Activated CD8-positive, alpha-beta memory T cell treated with anti-CD3 and anti-CD28 coated beads for 4 hours (primary cell): ENCODE measurements at places on chromosomes 11 and 22.

DNA sequence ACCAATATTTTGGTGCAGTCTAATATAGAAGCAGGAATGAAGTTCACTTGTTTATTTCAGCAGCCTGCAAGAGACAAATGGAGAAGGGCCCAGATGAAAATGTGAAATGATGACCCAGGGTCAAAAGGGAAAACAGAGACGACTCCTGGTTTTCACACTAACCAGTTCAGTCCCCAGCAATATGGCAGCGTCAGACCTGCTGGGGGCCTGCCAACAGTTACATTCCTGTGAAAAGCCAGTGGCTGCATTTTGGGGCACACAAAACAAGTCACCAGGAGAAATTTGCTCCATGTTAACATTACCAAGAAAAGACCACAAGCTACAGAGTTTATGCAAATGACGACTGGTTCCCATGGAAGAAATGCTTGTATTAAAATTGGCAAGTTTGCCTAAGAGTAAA is 80.2 kb downstream of the CCDC34 start:
- DNase-seq, result no peak

- DNase-seq, result no peak
Observed at GRCh38 chr22:23305922-23306374, 125.6 kb downstream of the BCR start.

- DNase-seq, result no peak
Observed at GRCh38 chr11:68441466-68442230, 18.9 kb upstream of the PPP6R3 start.

DNA sequence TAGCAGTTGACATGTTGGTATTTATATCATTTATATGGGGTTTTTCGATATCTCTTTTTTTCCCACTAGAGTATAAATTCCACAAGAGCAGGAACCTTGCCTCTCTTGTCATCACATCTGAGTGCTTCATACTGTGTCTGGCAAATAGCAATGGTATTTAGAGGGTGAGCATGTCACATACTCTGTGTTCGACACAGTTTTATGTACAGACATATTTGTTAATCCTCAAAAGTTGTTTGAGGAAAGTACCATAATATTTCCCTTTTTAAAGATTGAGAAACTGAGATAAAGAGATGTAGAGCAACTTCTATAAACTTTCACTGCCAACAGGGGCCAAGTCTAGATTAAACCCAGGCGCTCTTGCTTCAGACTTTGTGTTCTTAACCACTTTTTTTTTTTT is 324.6 kb upstream of the PDGFD start:
- no peak for DNase-seq

- no peak for DNase-seq
Observed at GRCh38 chr22:27715106-27715505, 86.5 kb downstream of the MN1 start.

GRCh38 chr11:119342362-119343130 is 1.9 kb upstream of the C1QTNF5 start:
- DNase-seq, result no peak

DNA sequence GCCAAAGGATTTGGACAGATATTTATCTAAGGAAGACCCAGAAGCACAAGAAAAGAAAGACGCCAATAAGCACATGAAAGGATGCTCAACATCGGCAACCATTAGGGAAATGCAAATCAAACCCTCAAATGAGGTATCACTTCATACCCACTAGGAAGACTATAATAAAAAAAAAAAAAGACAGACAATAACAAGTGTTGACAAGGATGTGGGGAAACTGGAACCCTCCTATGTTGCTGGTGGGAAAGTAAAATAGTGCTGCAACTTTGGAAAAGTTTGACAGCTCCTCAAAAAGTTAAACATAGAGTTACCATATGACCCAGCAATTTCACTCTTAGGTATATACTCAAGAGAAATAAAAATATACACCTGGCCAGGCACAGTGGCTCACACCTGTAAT is 47.0 kb downstream of the MICAL3 start:
- no peak for DNase-seq

GRCh38 chr22:25219211-25219689 is at the start of gene CRYBB2:
TSS of gene CRYBB2 (plus strand) at chr22:25219639. CDS start at chr22:25221430, 1,791 bp downstream.
- DNase-seq, result no peak

DNA sequence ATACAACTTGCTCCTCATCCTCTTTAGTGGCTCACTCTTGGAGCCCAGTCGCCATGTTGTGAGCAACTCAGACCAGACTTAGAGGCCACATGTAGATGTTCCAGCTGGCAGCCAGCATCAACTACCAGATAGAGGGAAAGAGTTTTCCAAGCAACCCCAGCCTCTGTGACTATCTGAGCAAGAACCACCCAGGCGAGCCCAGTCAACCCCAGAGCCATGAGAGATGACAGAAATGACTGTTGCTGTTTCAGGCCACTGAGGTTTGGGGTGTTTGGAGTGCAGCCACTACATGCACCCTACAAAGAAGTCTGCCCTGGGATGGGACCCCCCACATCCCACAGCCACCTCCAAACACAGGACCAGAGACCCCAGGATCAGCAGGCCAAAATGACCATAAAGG is 24.8 kb upstream of the CLDN5 start:
- DNase-seq, result no peak

DNA sequence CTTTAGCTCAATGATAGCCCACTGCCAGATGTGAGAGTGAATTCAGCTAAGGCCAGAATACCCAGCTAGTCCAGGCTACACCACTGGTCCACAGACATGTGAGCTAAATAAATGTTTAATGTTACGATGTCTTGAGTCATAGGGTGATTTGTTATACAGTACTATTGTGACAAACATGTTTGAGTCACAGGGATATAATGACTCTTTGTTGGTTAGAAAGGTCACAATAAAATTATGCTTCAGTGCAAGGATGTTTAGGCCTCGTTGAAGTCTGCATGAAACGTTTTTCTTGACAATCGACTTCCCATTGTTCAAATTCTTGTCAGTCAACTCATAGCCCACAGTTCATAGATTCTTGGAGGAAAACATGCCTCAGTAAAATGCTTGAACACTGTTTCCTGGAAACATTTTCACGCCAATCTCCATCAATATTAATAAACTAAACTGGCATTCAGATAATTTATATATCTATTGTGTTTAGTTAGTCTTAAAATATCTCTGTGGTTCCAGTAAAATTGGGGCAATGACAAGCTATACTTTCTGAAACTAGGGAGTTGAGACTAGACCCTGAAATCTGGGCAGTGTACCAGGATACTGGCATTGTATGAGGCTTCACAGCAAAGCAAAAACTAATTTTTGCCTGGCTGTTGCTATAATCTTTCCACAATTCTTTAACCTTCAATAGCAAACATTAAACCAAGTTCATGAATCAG is 650.8 kb upstream of the KIRREL3 start:
- DNase-seq, result no peak

DNA sequence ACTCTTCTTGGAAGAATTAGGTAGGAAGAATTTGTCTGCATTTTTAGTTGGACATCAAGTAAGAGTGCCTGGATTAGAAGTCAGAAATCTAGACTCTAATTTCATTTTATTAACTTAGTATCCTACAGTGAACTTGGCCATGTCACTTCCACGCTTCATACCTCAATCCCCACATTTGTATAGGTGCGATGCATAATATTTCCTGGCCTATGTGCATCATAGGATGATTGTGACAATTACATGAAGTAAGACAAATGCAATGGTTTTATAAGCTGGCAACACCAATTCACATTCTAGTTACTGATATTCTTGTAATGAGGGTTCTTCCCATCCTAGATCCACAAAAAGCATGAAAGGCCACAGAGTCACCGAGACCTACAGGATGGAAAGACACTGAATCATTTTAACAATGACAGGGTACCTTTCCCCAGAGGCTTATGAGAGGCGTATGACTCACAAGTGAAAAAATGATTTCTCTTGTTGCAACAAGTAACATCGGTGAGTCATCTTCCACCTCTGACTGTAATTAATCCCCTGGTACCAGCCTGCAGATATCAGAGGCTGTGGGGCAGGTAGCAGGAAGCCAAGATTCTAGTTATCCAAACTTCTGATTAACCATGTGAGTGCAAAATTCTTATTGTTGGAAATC is 56.0 kb upstream of the OR5AK2 start:
- no peak for DNase-seq

- no peak for DNase-seq
Observed at GRCh38 chr11:1240771-1241170, 17.9 kb downstream of the MUC5B start.

GRCh38 chr22:20111045-20111688 is 4.7 kb upstream of the RANBP1 start:
- DNase-seq, result no peak

- DNase-seq, result no peak
Observed at GRCh38 chr11:86247608-86248007, 3.1 kb downstream of the EED start.

GRCh38 chr11:35337914-35338305 is 81.4 kb downstream of the SLC1A2 start:
- DNase-seq, result no peak

GRCh38 chr11:128047026-128047425 is 540.3 kb downstream of the ETS1 start:
- no peak for DNase-seq

GRCh38 chr22:35191412-35191811 is 65.9 kb upstream of the HMGXB4 start:
- DNase-seq, result no peak

DNA sequence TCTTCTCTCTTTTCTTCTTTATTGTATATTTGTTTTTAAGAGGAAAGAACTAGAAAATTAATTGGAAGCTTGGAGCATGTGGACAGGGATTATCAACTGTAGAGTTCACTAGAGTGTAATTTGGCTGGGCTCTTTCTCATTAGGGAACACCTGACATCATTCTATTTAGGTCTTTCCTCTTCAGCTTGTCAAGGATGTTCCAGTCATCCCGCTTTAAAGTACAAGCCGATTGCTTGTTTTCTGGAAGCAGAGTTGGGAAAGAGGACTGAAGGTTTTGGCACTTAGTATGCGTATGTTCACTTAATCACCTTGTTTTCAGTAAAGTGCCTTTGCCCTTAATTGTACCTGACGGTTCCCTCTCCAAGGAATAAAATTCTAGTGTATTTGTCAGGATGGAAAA is 111.6 kb downstream of the WNT11 start:
- DNase-seq, result no peak

GRCh38 chr11:47453365-47453764 is 4.4 kb upstream of the RAPSN start:
- no peak for DNase-seq

GRCh38 chr11:96207459-96208449 is 135.2 kb downstream of the MAML2 start:
- no peak for DNase-seq

DNA sequence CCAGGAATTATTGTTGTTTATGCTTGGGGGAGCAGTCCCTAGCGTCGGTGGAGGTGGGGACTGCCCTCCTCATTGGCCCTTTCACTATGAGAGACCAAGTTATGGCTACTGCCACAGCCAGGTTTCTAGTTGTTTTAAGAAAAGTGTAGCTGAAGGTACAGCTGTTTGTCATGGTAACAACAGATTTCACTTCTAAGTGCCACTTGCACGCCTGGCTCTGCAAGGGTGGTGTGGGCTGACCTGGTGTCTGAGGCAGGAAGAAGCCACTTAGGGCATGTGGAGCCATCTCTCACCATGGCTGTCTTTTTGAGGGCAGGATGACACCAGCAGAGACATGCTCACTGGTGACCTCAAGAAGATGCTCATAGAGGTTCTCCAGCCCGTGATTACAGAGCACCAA is 46.3 kb upstream of the MPEG1 start:
- DNase-seq, result no peak

DNA sequence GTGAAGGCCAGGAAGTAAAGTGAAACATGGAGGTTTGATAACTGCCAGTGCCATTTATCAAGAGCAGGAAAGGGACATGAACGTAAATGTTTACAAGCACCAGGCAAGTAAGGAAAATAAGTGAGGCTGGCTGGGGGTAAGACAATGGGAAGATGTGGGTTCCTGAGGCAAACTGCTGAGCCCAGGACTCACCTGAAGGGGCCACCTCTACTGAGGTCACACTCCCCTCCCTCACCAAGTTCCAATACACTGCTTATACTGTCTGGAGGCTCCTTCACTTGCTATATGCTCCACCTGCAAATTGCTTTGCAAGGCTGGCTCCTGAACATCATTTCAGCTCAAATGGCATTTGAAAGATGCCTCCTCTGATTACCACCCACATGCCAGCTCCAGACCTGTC is 10.3 kb upstream of the ZC3H12C start:
- DNase-seq, result no peak

DNA sequence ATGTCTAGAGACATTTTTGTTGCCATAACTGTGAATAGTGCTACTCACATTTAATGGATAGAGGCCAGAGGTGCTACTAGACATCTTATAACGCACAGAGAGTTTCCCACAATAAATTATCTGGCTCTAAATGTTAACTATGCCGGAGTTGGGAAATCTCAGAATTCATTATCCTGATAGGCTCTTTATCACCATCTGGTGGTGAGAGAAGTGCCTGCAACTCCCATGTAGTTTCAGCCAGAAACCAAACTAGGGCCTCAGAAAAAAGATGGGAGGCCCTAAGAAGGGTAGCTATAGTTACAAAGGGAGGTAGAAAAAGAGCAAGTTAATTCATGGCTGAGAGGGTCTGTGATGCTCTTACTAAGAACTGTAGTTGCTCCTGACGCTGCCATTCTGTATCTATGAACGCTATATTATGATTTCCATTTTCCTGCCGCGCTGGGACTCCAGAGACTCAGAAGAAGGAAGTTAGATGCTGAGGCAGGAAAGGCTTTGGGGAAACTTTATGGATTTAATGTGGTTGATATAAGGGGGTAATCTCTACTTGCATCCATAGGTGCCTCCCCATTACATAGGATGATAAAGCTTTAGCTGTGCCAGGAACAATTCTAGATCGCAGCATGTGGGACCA is 22.9 kb upstream of the MRPL17 start:
- peak; percentile 13 for DNase-seq

DNA sequence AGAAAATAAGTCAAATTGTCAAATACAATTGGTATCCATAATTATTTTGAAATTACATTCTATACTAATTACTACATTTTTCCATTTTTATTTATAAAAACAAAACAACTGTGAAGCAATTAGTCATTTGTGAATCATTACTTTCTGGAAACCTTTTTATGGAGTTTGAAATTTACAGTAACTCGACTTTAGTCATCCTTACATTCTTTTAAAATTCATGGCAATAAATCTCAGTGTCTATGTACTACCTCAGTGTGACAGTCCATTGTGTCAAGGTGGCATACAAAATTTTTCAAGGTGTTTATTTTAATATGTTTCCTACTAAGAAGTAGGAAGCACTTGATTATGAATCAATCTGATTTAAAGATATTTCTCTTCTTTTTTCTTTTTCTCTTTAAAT is 1949.4 kb upstream of the RAG2 start:
- DNase-seq, result no peak

- DNase-seq, result no peak
Observed at GRCh38 chr11:112805658-112806057, 155.6 kb upstream of the NCAM1 start.

GRCh38 chr11:126485021-126485792 is 129.7 kb downstream of the ST3GAL4 start:
- no peak for DNase-seq

DNA sequence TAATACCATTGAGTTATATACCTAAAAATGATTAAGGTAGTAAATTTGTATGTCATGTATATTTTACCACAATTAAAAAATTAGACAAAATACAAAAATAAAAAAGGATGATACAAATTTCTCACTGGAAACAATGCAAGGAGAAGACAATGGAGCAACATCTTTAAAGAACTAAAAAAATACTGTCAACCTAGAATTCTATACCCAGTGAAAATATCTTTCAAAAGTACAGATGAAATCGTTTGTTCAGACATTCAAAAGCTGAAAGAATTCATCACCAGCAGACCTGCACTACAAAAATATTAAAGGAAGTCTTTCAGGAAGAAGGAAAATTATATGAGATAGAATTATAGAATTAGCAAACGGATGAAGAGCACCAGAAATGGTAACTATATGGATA is 9.8 kb upstream of the ASCL2 start:
- DNase-seq, result no peak
